Pancreas (tissue), 10 donors: ENCODE measurements at places on chromosomes 1 and 21.
A peak's percentile ranks its signal among the peaks of the same experiment; 100 is the strongest.

- no peak for DNase-seq
Measured at GRCh38 chr1:23916209-23917131, 3.3 kb upstream of the CNR2 start.

DNA sequence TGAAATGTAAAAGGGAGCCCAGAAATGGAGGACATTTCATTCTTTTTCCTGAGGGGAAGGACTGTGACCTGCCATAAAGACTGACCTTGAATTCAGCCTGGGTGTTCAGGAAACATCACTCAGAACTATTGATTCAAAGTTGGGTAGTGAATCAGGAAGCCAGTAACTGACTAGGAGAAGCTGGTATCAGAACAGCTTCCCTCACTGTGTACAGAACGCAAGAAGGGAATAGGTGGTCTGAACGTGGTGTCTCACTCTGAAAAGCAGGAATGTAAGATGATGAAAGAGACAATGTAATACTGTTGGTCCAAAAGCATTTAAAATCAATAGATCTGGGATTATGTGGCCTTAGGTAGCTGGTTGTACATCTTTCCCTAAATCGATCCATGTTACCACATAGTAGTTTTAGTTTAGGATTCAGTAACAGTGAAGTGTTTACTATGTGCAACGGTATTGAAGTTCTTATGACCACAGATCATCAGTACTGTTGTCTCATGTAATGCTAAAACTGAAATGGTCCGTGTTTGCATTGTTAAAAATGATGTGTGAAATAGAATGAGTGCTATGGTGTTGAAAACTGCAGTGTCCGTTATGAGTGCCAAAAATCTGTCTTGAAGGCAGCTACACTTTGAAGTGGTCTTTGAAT lies 2.9 kb downstream of the RGS2 start:
- DNase-seq = no peak

- DNase-seq = no peak
Measured at GRCh38 chr1:41465741-41466140, 18.7 kb downstream of the EDN2 start.

GRCh38 chr1:218322762-218323161 lies 22.4 kb upstream of the TGFB2 start:
- no peak for DNase-seq

- DNase-seq = peak; percentile 36
Measured at GRCh38 chr1:92482665-92483609, 3.8 kb downstream of the GFI1 start.

DNA sequence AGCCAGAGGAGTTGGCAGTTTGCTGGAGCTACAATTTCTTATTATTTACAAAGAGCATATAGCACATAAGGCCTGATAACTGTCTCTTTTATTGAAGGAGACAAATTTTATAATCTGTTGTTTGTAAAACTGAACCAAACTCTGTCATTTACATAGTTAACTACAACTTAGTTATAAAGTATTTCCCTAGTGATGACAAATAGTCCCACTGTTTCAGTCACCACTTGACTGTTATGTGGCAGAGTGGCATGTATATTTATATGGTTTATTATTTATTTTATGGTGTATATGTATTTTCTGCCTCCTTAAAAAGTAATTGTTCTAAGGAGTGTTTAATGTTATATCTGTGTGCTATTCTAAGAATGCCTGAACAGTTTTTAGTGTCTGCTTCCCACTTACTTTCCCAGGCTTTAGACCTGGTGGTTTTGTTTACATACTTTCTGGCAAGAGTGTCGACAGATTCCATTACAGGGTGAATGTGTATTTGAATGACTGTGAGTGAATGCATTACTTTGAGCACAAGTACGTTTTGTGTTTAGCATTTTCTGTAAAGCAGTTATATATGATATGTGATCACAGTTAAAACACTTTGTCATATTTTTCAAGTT lies 10.0 kb downstream of the TSEN15 start:
- no peak for DNase-seq

DNA sequence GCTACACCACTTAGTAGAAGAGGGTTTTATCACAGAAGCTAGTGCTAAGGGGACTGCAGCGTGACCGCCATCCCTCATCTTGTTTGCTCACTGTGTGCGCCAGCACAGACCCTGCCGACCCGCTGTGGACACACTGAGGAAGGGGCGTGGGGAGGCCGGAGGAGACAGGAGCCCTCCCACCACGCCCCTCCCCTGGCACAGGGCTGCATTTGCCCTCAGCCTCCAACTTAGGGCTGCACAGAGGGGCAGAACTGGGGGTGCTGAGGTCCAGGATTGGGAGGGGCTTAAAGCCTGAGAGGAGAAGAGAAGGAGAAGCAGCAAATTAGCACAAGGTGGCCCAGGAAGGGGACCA lies 37.2 kb downstream of the RRP1 start:
- no peak for DNase-seq

DNA sequence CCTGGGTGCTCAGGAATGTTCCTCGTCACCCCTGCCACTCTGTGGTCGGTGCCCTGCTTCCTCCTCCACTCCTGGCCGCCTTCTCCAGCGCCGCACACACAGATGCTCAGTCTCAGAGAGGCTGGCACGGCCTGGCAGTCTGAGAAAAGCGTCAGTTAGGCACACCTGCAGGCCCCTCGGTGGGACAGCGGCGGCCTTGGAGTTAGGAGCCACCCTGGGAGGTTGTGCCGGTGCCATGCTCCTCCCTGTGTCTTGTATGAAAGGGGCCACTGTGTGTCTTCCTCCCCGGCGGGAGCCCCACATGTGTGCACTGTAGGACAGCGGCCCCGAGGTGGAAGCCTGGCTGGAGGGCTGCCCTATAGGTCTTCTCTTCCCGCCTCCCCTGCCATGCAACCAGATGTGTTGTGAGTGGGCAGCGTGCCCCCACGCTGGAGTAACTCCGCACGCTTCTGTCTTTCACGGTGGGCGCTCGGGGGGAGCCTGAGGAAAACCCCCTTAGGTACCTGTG lies 145.2 kb downstream of the PGBD5 start:
- peak; percentile 76 for DNase-seq

GRCh38 chr1:87432685-87433084 lies 104.0 kb downstream of the LMO4 start:
- no peak for DNase-seq

DNA sequence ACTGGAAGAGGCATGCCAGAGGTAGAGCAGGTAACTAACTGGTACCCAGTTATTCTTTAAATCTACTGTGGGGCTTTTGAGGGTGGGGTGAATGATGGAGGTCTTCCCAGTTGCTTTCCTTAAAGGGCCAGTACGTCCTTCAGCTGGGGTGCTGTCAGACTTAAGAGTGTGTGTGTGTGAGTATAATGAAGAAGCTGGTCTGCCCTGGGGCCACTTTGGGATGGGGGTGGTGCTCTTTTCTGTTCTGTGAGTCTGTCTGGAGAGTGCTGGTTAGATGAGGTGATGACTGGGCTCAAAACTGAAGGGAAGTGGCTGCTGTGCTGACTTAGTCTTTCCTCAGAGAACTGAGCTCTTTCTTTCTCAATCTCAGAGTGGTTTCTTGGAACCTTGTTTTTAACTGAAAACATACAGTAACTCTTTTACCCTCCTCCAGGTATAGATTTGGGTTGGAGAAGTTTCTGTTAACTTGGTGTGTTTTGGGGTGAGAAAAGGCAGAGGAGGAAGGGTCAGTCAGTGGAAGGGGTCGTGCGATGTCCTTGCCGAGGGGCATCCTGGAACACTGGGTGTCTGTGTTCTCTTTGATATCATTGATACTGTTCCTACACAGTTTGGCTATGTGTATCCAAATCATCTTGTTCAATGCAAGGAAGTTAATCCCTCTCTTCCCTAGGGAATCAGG lies 746 bp downstream of the MACF1 start:
- DNase-seq = no peak

DNA sequence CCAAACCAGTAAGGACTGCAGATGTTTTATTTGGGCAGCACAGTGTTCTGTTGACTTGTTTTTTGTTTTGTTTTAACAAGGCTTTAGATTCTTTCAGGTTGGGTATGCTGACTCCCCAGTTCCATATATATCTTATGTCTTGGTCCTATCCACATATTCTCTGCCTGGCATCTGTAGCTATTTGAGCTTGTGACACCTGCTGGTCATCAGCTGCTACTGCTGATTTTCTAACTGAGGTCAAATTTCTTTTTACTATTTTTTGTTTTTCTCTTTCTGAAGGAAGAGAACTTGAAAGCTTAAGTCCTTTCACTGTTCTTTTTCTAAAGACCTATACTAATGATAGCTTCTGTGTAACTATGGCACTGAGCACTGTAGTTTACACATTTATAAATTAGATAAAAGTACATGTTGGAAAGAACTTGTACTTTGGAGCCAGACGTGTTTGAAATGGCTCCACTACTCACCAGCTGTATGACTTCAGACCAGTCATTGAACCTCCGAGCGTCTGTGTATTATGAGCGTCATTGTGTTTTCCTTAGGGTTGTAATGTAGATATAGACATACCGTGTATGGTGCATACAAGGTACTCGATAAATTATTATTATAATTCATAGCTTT lies 109.4 kb downstream of the NRDC start:
- DNase-seq = no peak

DNA sequence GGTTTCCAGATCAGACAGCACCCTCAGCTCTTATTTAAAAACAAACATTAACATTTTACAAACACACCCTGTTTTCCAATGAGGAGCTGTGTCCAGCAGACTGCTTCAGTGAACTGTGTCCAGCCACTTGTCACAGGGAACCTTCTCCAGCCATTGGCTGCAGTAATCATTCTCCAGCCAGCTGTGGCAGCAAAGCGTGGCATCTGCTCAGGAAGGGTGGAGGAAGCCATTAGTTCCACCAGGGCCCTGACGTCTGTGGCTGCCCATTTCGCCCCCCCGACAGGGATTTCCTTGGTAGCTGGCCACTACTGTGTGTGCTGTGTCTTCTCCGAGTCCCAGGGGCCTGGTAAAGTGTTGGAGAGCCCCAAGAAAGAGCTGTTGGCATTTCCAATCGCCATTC lies 62.9 kb upstream of the SELENON start:
- no peak for DNase-seq

DNA sequence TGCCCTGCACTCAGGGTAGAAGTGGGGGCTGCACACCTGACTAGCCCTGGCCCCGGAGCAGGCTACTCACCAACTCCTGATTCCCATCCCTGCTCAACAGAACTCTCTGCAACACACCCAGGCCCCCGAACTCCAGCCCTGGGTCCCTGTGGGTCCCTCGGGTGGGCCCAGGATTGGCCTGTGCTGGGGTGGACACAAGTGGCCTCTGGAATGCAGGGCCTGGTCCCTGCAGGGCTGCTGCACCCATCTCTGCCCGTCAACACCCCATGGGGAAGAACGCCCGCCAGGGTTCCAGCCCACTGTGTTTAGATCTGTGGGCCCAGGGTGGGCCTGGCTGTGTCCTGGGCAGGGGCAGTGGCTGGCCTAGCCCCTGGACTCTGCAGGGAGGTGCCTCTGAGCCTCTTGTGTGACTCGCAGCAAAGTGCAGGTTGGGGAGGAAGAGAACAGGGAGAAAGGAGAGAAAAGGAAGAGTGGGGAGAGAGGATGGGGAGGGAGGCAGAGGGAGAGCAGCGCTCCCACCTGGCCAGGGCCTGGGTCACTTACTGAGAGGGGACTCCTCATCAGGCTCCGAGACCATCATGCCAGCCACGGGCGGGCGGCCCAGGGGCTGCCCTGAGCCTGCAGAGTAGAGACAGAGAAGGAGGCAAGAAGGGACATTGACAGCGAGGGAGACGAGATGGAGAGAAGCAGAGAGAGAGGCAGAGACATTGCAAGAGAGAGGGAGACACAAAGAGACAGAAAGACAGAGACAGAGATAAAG lies 43.9 kb downstream of the HSPG2 start:
- no peak for DNase-seq

- DNase-seq = no peak
Measured at GRCh38 chr1:208503787-208504186, 259.6 kb upstream of the PLXNA2 start.

- no peak for DNase-seq
Measured at GRCh38 chr1:7409278-7409677, 361.8 kb upstream of the VAMP3 start.

- DNase-seq = no peak
Measured at GRCh38 chr1:36707221-36707620, 224.5 kb upstream of the CSF3R start.

- DNase-seq = peak; percentile 71
Measured at GRCh38 chr1:41773144-41773591, 145.6 kb downstream of the HIVEP3 start.

DNA sequence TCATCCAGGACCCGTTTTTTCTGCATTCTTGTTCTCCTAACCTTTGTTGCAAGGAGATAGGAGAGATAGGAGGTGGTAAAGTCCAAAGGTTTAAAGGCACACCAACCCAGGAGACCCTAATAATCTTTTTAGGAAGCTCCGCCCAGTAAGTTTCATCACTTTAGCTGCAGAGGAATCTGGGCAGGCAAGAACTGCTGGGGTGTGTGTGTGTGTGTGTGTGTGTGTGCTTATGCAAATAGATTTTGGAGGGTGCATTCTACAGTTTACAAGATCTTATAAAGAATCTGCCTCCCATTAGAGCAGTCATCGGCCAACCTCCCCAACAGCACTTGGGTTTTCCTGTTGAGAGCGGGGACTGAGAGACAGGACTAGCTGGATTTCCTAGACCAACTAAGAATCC lies 3.9 kb upstream of the IL10 start:
- no peak for DNase-seq

- peak; percentile 11 for DNase-seq
Measured at GRCh38 chr1:44619261-44619900, 54.9 kb downstream of the TMEM53 start.

GRCh38 chr1:67204298-67204980 lies 38.2 kb downstream of the IL23R start:
- DNase-seq = no peak

DNA sequence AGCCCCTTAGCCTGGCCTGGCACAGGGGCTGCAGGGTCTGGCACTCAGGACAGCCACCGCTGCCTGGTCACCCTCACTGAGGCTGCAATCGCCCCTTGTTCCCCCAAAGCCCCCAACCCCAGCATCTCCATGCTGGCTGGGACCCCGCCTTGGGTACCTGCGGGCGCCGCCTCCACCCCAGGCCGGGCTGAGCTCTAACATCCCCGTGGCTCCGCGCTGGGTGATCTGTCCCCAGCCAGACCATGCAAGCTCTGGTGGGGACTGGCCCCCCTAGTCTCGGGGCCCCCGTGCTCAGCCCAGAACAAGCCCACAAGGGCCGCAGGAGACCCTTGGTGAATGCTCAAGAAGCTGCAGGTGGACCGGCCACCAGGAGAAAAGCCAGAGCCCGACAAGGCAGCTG lies 62.4 kb downstream of the MEGF6 start:
- no peak for DNase-seq

GRCh38 chr1:116556289-116557006 lies 14.4 kb downstream of the CD58 start:
- no peak for DNase-seq

- no peak for DNase-seq
Measured at GRCh38 chr21:46411236-46411635, 47.5 kb upstream of the DIP2A start.

DNA sequence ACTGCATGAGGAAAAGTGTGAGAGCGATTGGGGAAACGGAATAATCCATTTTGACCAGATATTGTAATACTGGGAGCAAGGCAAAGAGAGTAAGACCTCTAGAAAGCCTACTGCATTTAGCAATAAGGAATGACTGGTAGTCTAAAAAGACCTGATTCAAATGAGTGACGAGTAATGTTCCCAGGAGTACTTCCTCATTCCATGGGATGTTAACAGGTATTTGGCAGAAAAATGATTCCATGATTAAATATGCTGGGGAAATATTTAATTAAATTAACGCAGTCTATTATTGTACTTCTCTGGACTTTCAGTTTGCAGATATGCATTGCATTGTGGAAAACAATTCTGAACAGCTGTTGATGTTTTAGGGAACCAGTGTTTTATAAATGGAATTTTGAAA lies 105.5 kb downstream of the RPE65 start:
- DNase-seq = no peak

- DNase-seq = no peak
Measured at GRCh38 chr1:52544665-52545525, 8.0 kb downstream of the TUT4 start.
